CD4-positive, alpha-beta T cell treated with Interleukin-4 for 4 hours (primary cell): ENCODE measurements at places on chromosomes 16 and 17.
A peak's percentile ranks its signal among the peaks of the same experiment; 100 is the strongest.

DNA sequence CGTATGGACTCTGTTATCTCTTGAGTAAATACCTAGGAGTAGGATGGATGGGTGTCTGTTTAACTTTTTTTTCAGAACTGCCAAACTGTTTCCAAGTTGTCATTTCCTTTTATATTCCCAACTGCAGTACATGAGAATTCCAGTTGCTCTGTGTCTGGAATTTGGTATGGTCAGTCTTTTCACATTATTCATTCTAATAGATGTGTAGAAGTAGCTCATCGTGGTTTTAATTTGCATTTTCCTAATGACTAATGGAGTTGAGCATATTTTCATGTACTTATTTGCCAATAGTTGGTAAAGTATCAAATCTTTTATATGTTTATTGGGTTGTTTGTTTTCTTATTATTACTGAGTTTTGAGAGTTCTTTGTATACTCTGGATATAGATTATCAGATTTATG is 27.0 kb downstream of the MRTFB start:
- no peak for DNase-seq

DNA sequence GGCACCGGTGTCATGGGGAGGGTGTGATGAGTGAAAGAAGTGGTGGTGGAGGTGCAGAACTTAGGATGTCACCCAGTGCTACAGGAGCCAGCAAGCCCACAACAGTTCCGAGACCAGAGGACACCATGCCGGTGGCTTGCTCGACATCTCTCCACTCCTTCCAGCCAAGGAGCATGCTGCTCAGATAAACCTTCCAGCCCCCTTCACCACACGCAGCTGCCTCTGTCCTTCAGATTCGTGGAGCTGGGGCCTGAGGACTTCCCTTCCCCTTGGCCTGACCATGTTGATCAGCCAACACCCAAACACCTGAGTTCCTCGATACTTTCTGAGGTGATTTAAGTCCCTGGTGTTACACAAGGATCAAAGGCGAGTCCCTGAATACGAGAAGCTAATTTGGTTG is 188.8 kb upstream of the FOXF1 start:
- no peak for DNase-seq

GRCh38 chr17:79923974-79924638 is 84.9 kb upstream of the CBX4 start:
- DNase-seq, result no peak

- DNase-seq, result peak; percentile 23
Observed at GRCh38 chr17:6574687-6575595, 18.6 kb upstream of the PITPNM3 start.
